Mesendoderm (in vitro differentiated cells): ENCODE measurements at places on chromosomes 2 and 18.
A peak's percentile ranks its signal among the peaks of the same experiment; 100 is the strongest.

DNA sequence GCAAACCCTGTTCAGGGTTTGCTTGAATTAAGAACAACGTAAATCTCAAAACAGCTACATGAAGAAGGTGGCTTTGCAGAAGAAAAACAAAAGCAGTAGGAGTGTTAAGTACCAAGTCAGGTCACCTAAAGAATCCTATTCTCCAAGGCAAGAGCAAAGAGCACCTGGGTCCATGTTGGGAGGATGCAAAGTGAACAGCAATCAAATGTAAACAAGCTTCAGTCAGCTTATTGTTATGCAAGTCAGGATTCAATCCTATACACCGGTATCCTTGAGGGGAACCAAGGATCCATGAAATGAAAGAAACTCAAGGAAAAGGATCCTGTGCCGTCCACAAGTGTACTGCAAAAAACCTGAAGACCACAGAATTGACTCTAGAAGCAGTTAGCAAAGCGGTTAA, 261.0 kb upstream of the DDX18 start:
- DNase-seq: no peak

- no peak for DNase-seq
Observed at GRCh38 chr2:118077636-118078247, 10.5 kb upstream of the INSIG2 start.

DNA sequence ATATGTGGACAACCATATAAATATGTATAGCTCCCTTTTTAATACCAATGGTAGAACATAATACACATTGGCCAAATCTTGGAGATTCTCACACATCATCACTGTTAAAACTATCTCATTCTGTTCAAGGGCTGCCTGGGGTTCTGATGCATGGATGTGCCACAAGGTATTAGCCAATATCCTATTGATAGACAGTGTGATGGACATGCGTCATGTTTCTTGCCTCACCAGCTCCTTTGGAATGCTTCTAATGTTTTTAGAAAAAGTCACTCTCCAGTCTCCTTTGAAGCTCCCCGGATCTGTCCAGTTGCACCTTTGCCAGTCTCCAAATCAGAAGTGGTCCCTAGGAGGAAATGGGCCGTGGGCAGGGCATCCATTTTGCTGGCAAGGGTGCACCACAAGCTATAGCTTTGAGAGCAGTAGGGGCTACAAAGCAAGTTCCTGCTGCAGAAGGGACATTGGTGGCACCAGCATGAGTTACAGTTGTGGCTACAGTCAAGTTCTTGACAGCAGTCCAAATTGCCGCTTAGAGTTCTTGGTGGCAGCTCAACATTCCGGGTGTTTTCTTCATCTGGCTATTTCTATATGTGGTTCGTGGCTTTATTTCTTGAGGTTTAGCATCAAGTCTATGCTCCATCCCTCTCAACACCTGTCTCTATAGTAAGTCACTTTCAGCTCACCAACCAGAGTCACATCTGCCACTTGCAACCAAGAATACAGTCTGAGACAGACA, 25.1 kb upstream of the ATRAID start:
- DNase-seq: no peak

GRCh38 chr2:130359466-130359865, 3.6 kb downstream of the PTPN18 start:
- peak; percentile 16 for DNase-seq

DNA sequence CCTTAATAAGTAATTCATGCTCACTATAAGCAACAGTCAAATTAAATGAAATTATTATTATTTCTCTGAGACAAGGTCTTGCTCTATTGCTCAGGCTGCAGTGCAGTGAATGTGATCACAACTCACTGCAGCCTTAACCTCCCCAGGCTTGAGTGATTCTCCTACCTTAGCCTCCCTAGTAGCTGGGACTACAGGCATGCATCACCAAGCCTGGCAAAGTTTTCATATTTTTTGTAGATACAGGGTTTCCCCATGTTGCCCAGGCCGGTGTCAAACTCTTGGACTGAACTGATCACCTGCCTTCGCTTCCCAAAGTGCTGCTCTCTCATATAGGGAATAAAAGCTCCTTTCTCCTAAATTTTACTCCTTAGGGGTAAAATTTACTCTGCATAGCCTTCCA, 74.9 kb upstream of the GAREM1 start:
- DNase-seq: no peak

- DNase-seq: no peak
Observed at GRCh38 chr2:129056309-129056958, 737.8 kb upstream of the HS6ST1 start.
